ENCODE measurements at places on chromosomes 4 and X.
A peak's percentile ranks its signal among the peaks of the same experiment; 100 is the strongest.

DNA sequence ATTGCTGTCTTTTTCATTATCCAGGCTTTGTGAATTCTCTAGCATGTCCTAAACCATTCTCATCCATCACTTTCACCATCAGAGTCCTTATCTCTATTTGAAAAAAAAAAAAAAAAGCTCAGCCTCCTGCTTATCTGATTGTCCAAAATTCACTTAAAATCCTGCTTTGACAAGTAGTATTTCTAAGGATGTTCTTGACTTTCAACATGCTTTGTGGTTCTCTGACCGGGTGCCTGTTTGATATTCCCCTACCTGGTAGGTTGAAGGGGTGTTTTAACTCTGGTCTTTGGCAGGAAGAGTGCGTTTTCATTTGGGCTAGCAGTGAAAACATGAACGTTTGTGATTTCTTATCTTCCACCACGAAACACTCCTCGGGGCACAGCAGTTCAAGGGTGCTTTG lies 17.3 kb upstream of the BBS12 start:
- no peak for DNase-seq

DNA sequence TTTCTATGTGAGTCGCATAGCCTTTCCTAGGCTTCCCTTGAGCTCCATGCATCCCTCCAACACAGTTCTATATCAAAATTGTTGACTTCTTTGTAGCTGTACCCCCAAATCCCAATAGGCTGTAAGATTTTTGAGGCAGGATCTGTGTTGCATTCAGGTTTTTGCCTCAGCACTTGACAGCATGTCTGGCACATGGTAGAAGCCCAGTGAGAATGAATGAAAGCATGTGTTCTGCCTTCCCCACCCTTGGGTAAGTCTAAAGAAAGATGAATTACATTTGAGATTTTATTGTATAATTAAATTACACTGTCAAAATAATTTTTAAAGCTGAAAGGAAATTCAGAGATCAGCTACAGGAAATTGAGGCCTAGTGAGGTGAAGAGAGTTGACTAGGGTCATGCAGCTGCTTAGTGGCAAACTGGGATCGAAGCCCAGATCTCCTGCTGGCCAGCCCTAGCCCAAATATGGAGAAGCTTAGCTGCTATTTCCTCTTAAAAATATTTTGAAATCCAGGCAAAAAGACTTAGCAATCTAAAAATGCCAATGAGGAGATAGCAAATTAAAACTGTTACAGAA lies 122.5 kb downstream of the SPATA18 start:
- DNase-seq: no peak

DNA sequence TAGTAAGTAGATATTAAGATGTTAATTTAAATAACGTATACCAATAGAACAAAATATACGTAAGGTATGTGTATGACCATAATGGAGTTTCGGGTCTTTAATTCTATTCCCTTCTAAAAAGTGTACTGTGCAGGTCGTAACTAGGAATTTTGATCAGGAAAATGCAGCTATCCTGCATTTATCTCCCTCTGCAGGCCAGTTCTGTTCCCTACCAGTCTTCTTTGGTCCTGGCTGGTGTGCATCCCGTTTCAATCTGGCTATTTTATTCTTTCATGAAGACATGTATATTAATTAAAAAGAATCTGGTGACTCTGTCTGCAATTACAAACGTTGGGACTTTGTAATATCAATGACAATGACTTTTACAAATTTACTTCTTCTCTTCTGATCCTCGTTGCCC lies 534.1 kb upstream of the AADAT start:
- no peak for DNase-seq

GRCh38 chr4:177191586-177191985 lies 118.1 kb upstream of the NEIL3 start:
- no peak for DNase-seq

DNA sequence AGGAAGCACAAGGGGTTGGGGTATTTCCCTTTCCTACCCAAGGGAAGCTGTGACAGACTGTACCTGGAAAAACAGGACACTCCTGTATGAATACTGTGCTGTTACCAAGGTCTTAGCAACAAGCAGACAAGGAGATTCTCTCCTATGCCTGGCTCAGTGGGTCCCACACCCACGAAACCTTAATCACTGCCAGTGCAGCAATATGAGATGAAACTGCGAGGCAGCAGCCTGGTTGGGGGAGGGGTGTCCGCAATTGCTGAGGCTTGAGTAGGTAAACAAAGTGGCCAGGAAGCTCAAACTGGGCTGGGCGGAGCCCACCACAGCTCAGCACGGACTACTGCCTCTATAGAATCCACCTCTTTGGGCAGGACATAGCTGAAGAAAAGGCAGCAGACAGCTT lies 197.7 kb downstream of the INPP4B start:
- no peak for DNase-seq

DNA sequence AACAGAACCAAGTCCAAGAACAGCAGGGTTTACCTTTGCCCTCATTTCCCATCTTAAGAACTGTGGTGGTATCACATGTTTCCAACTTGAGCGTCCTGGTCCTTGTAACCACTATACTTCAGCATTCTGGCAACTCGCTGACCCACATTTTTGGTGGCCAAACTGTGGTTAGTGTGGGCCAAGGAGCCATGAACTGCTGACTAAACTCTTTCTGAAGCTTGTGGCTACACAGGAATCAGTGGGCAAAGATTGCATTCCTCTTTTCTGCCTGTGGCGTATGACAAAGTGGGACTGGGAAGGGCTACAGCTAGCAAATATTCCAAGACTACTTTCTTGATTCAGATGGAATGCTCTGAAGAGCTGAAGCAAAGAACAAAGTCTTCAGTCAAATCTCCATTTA lies 106.3 kb upstream of the MID1 start:
- DNase-seq: no peak

- DNase-seq: no peak
Observed at GRCh38 chr4:94338681-94339351, 3.8 kb downstream of the HPGDS start.

- DNase-seq: no peak
Observed at GRCh38 chr4:33485111-33485510, 2759.2 kb downstream of the ARAP2 start.

DNA sequence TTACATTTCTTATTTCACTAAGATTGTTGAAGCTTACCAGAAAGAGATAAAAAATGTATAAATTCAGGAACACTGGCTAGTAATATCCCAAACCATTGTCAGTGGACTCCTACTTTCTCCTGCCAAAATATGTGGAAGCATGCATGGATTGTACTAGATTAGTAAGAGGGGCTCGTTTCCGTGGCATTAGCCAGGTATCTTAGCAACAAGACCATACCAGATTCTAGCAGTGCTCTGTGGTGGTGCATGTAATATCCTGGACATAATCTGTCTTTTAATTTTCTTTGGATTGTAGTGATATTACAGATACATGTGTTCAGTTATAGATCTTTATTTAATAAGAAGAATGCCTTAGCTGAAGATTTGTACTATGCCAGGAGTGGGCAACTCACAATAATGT lies 371.9 kb upstream of the PITX2 start:
- no peak for DNase-seq

DNA sequence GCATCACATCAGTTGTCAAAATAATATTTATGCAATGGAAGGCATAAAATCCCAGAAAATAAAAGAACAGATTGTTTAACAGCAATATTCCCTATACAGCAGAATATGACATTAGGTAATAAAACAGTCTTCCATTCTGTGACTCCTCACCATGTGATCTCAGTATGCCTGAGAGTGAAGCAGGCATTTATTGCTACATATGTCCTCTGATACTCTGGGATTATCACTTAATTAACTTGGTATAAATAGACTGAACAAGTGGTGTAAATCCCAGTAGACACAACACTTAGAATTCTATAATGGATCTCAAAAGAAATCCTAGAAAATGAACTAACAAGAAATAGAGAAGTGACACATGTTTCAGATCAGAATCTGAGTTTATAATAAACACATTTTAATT lies 841.3 kb downstream of the PDHA2 start:
- no peak for DNase-seq

- peak; percentile 6 for DNase-seq
Observed at GRCh38 chrX:13855689-13856450, 39.0 kb upstream of the GPM6B start.

GRCh38 chr4:3408793-3409330 lies 32.9 kb upstream of the HGFAC start:
- DNase-seq: no peak

DNA sequence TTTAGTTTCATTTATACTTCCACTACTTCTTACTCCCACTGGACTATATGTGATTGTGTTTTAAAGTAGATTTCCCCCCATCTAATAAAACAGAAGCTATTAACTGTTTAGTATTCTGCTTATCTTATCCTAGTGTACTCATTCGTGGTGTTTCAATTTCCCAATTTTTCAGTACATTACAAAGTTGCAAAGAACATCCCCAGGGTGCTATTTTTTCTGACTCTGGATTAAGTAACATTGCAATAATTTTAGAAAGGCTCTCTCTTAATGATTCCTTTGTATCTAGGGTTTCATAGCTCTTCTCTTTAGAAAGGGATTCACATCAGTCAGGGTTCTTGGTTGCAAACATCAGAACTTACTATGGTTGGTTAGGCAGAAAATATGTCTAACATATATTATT lies 317.9 kb upstream of the DIPK2B start:
- DNase-seq: no peak

DNA sequence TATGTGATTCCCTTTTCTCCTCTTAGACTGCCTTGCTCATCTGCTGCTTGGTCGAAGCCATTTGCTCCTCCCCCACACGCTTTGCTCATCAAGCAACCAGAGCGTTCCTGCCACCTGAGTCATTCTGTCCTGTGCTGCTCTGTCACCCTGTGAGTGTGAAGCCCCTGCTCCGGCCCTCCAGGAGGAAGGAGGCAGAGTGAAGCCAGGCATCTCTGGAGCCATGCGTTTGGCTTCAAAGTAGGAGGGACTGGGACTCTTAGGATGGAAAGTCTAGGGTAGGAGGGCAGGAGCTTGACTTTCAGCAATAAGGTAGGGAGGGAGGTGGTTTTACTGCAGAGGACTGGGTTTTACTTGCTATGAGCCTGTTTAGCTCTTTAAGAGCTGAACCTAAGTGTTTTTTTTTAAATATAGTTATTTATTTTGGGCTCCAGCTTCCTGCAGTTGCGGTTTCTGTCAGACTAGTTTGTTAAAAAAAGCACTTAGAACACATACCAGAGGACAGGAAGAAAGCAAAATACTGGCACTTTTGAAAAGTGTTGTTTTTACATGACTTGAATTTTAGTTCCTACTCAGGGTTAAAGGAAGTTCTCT lies 63.6 kb downstream of the SPINK2 start:
- peak; percentile 83 for DNase-seq

GRCh38 chrX:128504496-128504895 lies 452.3 kb upstream of the ACTRT1 start:
- no peak for DNase-seq

GRCh38 chrX:23661671-23662070 lies 5.6 kb upstream of the PRDX4 start:
- DNase-seq: no peak

GRCh38 chr4:132587626-132588025 lies 561.5 kb upstream of the PCDH10 start:
- DNase-seq: no peak

DNA sequence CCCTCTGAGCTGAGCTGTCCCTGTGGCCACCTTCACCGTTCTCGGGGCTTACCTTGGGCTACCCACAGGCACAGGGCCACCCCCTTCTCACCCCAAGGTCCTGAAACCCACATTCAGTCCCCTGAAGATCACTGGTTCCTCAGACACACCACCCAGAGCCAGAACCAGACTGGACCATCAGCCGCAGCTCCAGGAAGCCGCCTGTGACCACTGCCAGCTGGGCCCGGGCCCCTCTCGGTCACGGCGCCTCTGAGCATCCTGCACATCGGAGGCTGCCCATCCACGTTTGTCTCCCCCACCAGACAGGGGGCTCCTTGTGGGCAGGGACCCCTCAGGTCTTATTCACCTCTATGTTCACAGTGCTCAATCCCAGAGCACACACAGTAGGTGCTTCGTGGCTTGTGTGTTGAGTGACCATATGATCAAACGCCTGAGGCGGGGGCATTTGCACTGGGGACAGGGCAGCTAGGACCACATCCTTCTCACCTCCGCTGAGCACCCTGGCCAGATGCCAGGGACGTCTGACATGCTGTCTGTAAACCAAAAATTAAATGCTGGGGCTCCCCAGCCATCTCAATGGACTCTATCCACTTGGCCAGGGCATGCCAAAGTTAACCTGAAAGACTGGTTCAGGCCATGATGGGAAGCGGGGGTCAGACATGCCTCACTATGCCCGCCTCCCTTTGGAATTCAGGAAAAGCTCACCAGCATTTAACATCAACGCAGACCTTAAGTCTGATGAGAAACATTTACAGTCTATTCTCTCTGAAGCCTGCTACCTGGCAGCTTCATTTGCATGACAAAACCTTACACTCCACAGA lies 109.4 kb upstream of the AFAP1 start:
- no peak for DNase-seq

DNA sequence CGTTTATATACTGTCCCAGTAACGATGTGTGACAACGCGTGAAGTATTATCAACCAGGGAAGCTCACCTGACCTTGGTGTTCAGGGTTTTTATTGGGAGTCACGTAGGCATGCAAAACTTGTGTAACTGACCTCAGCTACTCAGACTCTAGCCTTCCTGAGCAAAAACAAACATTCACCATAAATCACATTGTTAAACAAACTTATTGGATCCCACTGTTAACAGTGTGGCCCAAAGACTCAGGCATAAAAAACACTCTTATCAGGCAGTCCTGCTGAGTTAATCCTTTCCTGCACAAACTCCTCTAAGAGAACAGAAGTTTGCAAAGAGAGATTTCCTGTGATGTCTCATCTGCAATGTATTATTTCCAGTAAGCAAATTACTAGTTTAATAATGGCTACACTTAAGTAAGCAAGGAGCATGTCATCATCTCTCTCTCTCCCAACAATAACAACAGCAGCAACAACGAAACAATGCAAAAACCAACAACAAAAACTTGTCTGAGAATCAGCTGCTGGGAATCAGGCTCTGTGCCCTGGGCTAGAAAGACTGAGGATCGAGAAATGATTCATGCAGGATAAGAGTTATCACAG lies 12.0 kb downstream of the GAGE1 start:
- no peak for DNase-seq

DNA sequence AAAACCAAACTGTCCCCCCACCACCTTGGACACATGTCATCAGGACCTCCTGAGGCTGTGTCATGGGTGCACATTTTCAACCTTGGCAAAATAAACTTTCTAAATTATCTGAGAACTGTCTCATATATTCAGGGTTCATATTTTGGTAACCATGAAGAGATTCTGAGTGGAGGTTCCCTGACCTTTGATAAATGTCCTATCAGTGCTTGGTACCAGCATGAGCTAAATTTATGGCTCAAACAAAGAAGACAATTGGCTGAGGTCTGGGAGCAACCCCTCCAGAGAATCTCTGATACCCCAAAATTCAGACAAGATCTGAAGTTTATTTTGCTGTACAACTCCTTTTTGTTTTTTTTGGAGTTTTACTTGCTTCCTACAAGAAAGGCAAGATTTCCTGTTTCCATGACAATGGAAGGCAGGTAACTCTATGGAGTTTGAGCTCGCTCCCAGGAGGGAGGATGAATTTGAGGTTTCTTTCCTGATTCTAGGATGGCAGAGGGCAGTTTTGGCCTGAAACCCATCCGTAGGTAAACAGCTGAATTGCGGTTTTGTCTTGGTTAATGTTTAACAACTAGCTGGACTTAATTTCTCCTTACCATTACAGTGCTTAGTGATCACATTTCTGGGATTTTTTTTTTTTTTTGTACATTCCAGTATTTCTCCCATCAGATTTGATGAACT lies 14.5 kb downstream of the UGT2B15 start:
- DNase-seq: no peak
